ENCODE measurements at places on chromosomes 2 and 18.

DNA sequence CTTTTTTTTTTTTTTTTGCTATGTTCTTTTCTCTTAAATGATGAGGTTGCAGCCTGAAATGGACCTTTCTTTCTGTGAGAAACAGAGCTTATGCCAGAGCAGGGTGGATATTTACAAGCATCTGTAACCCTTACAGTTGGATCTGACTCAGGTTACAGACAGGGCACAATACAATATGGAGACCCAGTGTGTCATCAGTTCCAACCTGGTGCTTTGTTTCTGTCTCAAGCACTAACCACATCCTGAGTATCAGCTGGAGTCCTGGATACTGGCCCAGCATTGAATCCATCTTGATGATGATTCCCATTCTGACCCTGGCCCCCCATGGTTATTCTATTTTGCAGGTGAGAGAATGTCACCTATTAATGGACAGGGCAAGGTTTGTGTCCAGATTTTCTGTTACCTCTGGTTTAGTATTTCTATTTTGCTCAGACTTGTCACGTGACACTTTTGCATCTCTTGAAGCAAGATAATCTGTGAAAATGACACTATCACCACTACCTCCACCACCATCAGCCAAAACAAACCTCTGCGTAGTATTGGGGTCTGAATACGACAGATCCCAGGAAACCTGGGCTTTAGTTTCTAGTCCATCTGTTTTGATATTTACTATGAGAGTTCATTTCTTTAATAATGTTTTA is 174.0 kb downstream of the CCDC85A start:
- DNase-seq: no peak

- no peak for DNase-seq
Observed at GRCh38 chr18:7062811-7063210, 54.8 kb downstream of the LAMA1 start.

- DNase-seq: no peak
Observed at GRCh38 chr2:97760480-97761049, 47.2 kb downstream of the ZAP70 start.

GRCh38 chr18:10475276-10475653 is 20.8 kb downstream of the APCDD1 start:
- DNase-seq: no peak

GRCh38 chr2:17543848-17544247 is 3.4 kb downstream of the VSNL1 start:
- DNase-seq: no peak

DNA sequence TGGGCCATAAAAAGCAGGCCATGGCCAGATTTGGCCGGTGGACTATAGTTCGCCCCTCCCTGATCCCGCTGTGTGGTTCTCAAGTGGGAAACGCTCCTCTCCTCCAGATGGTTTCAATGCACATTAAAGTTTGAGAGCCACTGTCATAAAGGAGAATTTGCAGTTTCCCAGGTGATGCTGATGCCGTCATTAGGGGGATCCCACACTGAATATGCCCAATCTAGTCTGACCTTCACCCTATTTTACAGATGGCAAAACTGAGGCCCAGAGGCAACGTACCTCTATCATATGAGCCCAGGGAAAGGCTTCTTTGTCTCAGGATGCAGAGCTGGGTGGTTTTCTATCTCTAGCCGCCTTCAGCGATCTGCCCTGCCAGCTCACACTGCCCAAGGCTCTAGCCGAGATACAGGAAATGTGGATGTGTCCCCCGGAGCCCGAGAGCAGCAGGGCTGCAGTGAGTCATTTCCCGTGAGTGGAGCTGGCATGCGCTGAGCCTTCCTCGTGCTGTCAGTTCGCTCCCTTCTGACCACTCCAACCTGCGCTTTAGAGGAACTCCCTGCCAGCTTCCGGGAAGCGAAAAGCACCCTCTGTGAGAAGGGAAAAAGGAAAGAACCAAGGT is 116.2 kb downstream of the SMAD7 start:
- DNase-seq: peak; percentile 28

- no peak for DNase-seq
Observed at GRCh38 chr2:163595028-163595427, 140.8 kb downstream of the FIGN start.

- DNase-seq: no peak
Observed at GRCh38 chr2:12141618-12142258, 395.3 kb downstream of the LPIN1 start.

- no peak for DNase-seq
Observed at GRCh38 chr2:238722181-238722580, 125.7 kb upstream of the TWIST2 start.

All from activated naive CD4-positive, alpha-beta T cell (primary cell).